ENCODE measurements at places on chromosomes 12 and 14.

GRCh38 chr14:23485326-23485725, 15.8 kb downstream of the NGDN start:
- no peak for DNase-seq

- DNase-seq: no peak
These were observed 157.1 kb downstream of the CALM1 start for GRCh38 chr14:90553921-90554336.

DNA sequence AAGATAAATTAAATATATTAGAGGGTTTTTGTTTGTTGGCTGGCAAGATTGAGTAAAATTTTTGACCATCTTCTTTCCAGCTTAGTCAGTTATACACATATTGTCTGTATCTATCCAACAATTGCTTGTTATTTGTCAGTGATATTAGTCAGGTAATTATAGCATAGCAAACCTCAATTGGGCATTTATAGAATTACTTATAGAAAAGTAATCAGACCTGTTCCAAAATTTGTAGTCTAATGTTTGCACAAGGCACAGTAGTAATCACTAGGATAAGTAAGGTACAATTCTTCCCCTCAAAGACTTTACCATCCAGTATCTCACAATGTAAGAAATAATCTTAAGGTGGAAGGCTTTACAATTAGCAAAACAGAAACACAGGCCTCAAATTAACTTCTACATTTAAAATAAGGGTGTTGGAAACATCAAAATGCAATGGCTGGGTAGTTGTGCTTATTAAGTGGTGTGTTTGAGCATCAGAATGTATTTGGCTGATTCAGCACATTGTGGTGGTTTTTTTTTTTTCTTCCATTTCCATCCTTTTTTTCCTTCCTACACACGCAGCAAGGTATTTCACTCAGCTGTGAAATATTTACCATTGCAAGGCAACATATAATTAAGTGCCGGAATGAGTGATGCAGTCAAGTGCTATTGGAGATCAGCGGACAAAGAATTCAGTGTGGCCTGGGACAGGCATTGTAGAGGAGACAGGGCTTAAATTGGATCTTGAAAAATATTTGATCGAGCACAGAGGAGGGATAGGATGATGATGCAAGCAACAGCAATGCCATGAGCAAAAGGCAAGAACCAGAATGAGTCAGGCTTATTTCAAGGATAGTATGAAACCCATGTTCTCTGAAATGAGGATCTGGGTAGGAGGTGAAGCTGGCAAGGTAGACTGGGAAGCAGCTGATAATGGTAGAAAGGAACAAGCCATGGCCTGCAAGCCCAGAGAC, 178.2 kb downstream of the AKAP6 start:
- DNase-seq: peak; percentile 46

- DNase-seq: no peak
These were observed 58.5 kb upstream of the PPP4R3A start for GRCh38 chr14:91568626-91569025.

- DNase-seq: no peak
These were observed 13.0 kb downstream of the PELI2 start for GRCh38 chr14:56131004-56131864.

DNA sequence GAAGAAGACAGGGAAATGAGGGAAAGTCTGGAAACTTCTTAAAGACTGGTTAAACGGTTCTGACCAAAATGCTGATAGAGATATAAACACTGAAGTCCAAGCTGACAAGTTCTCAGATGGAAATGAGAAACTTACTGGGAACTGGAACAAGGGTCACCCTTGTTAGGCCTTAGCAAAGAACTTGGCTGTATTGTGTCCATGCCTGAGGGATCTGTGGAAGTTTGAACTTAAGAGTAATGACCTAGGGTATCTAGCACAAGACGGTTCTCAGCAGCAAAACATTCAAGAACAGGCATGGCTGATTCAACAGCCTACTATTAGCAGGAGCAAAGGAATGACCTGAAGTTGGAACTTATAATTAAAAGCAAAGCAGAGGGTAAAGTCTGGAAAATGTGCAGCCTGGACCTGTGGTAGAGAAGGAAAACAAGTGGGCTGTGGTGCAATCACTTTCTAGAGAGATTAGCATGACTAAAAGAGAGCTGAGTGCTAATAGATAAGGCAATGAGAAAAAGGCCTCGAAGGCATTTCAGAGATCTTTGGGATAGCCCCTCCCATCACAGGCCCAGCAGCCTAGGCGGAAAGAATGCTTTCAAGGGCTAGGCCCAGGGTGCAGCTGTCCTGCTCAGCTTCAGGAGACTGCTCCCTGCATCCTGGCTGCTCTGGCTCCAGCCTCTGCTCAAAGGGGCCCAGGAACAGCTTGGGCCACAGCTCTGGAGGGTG, 60.3 kb downstream of the ATP2B1 start:
- no peak for DNase-seq

DNA sequence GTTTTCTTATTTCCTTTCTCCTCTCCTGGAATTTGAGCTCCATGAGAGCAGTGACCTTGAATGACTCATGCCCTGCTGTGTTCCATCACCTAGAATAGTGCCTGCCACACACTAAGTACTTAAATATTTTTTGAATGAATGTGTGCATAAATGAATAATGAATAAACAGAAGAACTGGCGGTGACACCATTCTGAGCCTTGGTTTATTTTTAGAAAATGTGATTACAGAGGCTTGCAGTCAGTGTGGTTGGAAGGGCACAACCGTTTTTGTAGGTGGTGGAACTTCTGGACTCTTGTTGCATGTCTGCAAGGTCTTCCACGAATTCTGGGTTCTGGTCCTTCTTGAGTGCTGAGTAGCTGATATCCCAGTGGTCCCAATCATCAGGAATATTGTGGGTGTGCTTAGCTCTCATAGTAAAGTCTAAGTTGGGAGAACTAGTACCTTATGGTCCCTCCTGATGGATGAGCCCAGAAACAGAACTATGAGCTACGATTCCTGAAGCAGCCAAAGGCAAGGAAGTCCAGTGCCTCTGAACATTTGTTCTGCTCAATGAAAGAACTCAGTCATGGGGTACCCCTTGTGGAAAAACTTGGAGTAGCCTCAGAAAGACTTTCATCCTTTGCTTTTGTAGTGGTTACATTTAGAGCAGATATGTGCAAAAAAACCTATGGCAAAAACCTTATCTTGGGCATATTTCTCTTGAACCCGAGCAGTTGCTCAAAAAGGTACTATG, 28.8 kb upstream of the BHLHE41 start:
- peak; percentile 91 for DNase-seq

GRCh38 chr12:70698345-70698744, 61.1 kb upstream of the PTPRB start:
- no peak for DNase-seq

DNA sequence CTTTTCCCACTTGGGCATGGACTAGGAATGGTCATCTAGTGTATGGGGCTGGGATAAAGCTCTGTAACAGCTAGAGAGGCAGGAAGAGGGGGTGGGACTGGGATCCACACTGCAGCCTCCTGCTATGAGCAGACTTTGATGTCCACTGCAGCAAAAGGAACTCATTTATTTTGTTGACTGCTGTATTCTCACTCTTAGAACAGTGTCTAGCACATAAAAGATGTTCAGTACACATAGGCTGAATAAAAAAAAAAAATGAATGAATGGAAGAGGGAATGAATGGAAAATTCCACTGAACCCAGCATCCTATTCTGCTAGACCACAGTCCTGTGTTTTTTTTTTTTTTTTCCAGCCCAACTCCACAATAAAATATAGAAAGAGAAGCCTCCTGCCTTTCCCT, 106.2 kb upstream of the NOS1 start:
- no peak for DNase-seq

- DNase-seq: no peak
These were observed 135.0 kb upstream of the AEBP2 start for GRCh38 chr12:19304149-19304750.

DNA sequence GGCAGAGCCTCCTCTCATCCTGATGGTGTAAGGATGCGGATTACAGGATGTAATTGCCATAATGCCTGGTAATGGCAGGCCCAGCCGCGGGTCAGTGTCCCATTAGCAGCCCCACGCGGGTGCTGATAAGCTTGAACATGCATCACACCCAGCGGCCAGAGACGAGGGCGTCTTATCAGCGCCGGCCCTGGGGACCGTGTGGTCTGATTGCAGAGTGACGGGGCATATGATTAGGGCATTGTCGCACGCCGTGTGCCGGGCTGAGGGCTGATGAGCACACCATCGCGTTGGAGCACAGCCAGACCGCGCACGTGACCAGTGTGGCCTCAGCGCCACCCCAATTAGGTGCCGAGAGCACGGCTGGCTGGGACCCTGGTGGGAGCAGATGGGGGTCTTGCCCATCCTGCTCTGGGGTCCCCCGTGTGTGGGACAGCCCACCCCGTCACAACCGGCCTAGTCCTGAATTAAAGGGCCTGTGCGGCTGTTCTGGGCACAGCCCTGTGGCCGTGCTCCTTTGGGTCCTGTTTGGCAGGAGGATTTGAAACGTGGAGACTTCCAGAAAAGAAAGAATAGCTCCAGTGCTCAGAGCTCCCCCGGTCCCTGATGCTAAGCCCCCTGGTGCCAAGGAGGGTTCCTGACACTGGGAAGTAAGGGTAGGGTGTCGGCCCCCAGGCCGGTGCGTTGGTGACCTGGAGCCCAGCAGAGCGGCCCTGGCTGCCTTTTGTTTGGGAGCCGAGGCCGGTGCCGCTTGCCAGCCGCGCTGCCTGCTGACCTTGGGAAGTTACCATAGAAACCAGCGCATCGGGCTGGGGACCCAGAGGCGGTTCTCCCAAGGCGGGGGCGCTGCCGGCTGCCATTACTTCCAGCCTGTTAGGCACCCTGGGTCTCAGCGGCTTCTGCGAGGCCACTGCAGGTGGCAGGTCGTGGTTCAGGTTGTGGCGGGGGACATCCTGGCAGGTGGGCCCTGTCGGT, 20.7 kb downstream of the KIF26A start:
- DNase-seq: no peak

DNA sequence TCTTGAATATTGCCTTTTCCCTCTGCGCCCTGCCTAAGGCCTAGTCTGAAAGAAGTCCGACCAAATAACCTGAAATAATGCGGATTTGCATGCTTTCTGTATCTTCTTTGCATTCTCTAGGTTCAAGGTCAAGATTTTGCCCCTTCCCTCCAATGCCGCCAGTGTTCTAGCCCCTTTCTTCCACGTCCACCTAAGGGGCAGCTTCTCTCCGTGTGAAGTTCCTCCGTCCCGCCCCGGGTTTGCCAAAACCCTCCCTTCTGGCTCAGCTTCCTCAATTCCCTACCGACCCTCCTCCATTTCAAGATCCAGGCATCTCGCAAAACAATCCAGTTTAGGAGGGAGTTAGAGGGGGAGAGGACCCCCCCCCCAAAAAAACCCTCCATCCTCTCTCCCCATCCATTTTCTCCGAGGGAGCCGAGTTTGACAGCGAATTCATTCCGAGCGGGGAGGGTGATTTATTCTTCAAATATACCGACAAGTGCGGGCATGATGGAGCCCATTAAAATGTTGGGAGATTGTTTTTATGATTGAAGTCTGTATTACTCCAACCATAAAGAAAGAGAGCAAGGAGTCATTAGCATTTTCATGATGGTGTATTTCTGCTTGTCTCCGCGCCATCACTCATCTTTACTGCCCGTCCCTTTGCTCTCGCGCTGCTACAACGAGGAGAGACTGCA, 20.9 kb upstream of the ATP5MC2 start:
- no peak for DNase-seq

- no peak for DNase-seq
These were observed 50.9 kb upstream of the E2F7 start for GRCh38 chr12:77116277-77116676.

- no peak for DNase-seq
These were observed 37.8 kb upstream of the OR4E1 start for GRCh38 chr14:21711360-21711961.

DNA sequence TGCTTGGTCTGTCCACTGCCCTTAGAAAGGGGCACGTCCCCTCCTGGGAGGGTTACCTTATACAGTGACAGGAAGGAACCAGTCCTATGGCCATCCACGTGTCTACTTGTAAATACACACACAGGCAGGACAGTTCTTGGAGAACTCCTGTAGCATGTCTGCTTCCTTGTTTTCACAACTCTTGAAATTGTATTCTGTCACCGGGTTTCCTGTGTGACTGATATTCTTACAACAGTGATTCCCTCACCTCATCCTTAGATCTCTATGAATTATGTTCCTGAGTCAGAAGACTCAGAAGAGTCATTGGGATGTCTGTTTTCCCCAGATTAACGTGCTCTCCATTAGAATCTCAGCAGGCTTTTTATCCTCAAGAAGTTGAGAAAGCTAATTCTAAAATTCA, 44.1 kb upstream of the DYNC1H1 start:
- DNase-seq: no peak

GRCh38 chr12:2149091-2149490, 96.3 kb downstream of the CACNA1C start:
- DNase-seq: no peak

DNA sequence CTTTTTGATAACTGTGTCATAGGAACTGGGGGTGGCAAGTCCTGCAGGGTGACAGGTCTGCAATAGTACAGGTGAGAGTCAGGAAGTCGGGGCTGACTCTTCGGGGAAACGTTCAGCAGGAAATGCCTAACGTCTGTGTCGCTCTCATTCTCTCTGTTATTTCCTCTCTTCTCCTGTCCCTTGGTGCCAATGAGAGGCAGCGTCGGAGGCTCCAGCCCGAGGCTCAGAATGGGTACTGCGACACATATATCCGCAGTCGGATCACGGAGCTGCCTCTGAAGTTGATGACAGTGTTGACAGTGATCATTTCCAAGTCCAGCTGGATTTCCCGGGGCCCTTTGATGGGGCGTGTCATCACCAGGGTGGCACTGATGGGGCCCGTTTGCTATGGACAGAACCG, 2.7 kb upstream of the TC2N start:
- DNase-seq: no peak

- no peak for DNase-seq
These were observed 3.9 kb downstream of the KRT2 start for GRCh38 chr12:52648012-52648550.

DNA sequence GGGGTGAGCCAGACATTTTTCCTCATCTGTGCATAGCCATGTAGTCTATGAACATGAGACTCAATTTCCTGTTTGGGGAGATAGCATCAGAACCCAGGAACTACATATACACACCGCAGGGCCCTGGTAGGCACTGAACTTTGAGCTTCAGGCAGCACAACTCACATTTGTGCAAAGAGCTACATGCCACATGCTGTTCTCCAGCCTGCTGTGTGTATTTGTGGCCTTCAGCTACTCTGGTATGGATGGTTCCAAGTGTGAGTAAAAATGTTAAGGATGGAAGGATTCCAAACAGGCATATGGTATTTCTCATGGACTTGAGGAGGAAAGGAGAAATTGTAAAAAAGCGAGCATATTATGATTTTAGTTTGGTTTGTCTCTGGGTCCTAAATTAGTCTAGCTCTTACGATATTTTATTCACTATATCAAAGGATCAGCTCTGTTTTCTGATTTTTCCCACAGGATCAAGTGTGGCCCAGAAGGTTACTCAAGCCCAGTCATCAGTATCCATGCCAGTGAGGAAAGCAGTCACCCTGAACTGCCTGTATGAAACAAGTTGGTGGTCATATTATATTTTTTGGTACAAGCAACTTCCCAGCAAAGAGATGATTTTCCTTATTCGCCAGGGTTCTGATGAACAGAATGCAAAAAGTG, 422.4 kb upstream of the OR4E1 start:
- no peak for DNase-seq

- DNase-seq: no peak
These were observed 17.9 kb upstream of the TCL1B start for GRCh38 chr14:95668235-95668772.

GRCh38 chr12:70255311-70255710, 12.1 kb downstream of the CNOT2 start:
- no peak for DNase-seq
